ENCODE measurements at places on chromosomes 2 and 18. TPM values are rescaled to one million over a fixed set of nuclear protein-coding genes. Genes with fewer than 3 reads are reported as not detected.

IGFBP5 gene
- total RNA-seq: 0.08 TPM

SPATA3 gene
- total RNA-seq: not detected

LAMA1 gene
- not detected for total RNA-seq

LOXHD1 gene
- total RNA-seq: 0.26 TPM

GCFC2 gene
- total RNA-seq: 20.0 TPM

SERPINB5 gene
- total RNA-seq: not detected

- no peaks in the 10 kb centered on the region for H3K4me1 ChIP-seq
- H3K4me3 ChIP-seq: no peak overlapping the region
- H3K27ac ChIP-seq: no peak overlapping the region
- H3K36me3 ChIP-seq: no peaks in the 10 kb centered on the region
- DNase-seq: no peak
Observed at GRCh38 chr18:28269750-28270149, 92.8 kb upstream of the CDH2 start.

- H3K4me3 ChIP-seq: no peak overlapping the region
- H3K27me3 ChIP-seq: no peaks in the 10 kb centered on the region
- DNase-seq: no peak
- no peaks in the 10 kb centered on the region for H3K4me1 ChIP-seq
- peaks cover 2% of the 10 kb centered on the region for H3K36me3 ChIP-seq
- no peak overlapping the region for H3K27ac ChIP-seq
Observed at GRCh38 chr2:63768051-63768450, 73.6 kb upstream of the UGP2 start.

DNA sequence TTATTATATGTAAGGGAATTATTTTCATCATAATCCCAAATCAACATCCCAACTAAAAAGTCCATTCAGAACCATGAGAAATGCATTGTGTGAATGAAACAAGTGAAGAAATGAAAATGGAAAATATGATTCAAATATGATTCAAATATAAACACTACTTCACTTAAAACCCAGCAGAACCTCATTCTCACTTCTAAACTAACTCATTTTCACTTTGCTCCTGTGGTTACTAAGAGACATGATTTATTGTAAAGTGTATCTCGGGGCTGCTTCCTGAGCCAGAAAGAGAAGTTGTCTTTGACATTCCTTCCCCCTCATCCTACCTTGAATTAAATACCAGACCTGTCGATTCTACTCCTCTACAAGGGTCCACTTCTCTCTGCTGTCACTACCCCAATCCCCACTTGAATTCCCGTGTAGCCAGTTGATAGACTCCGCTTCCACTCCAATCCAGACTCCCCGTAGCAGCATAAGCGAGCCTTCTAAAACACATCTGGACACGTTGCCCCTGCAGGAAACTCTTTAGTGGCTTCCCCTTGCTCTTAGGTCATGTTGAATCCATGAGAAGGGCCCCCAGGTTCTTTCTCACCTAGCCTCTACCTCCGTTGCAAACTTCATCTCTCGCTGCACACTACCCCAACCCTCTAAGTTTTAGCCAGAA is 697.0 kb upstream of the ID2 start:
- H3K4me1 ChIP-seq: peaks cover 12% of the 10 kb centered on the region
- H3K27ac ChIP-seq: no peak overlapping the region
- H3K27me3 ChIP-seq: no peaks in the 10 kb centered on the region
- H3K36me3 ChIP-seq: peaks cover 3% of the 10 kb centered on the region
- DNase-seq: no peak
- H3K4me3 ChIP-seq: no peak overlapping the region

DNA sequence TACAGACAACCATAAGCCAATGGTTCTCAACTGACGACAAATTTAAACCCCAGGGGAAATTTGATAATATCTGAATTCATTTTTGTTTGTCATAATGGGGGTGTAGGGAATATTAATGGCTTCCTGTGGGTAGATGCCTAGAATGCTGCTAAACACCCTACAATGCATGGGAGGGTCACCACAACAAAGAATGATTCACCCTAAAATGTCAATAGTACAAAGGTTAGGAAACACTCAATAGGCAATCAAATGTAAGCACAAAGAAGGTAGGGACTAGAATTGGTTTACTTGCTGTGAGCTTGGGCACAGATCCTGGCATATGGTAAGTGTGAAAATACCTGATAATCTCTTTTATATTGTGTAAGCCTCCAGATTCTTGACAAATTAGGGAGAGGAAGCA is 20.1 kb upstream of the FANCL start:
- no peak overlapping the region for H3K4me3 ChIP-seq
- no peaks in the 10 kb centered on the region for H3K36me3 ChIP-seq
- no peak overlapping the region for H3K27ac ChIP-seq
- H3K27me3 ChIP-seq: peaks cover 2% of the 10 kb centered on the region

DNA sequence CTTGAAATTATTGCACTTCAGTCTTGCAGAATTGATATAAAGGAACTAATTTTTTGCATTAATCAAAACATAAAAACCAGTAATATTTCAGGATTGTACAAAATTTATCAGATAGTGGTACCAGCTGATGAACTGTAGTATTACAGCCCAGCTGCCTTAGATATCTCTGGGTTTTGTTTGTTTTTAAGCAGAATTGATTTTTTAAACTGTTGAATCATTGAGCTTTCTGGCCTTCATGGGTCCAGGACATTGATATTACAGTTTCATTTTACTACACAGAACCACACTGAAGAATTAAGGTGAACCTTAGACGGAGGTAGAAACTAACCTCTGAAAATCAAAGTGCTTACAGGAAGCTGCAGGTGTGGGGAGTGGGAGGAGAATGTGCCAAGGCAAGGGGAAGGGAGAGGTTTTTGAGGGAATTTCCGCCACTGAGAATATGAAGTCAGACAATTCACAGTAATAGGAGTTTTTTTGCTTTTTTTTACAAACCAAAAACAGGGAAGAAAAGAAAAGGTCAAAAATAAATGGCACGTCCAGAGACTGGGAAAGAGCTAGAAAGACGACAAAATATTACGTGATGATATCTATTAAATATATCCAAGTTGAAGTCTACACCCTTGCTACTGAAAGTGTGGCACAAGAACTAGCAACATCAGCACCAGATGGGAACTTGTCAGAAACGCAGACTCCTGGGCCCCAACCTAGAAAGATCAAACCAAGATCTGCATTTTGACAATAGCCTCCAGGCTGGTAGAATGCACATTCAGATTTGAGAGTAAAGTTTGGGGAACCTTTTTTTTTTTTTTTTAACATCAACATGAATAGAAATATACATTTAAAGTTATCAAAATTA is 40.8 kb upstream of the SPAG16 start:
- H3K4me3 ChIP-seq: peak overlapping the region; percentile 25
- peaks cover 9% of the 10 kb centered on the region for H3K27me3 ChIP-seq
- peaks cover 10% of the 10 kb centered on the region for H3K4me1 ChIP-seq
- H3K27ac ChIP-seq: no peak overlapping the region

- DNase-seq: no peak
- peaks cover 24% of the 10 kb centered on the region for H3K36me3 ChIP-seq
- peaks cover 40% of the 10 kb centered on the region for H3K4me1 ChIP-seq
- H3K27ac ChIP-seq: no peak overlapping the region
- H3K4me3 ChIP-seq: no peak overlapping the region
- H3K27me3 ChIP-seq: no peaks in the 10 kb centered on the region
Observed at GRCh38 chr18:69949538-69949936, 1.9 kb upstream of the CD226 start.

GRCh38 chr2:141341444-141341843 is 789.4 kb downstream of the LRP1B start:
- H3K27ac ChIP-seq: no peak overlapping the region
- H3K4me1 ChIP-seq: no peaks in the 10 kb centered on the region
- H3K36me3 ChIP-seq: no peaks in the 10 kb centered on the region

DNA sequence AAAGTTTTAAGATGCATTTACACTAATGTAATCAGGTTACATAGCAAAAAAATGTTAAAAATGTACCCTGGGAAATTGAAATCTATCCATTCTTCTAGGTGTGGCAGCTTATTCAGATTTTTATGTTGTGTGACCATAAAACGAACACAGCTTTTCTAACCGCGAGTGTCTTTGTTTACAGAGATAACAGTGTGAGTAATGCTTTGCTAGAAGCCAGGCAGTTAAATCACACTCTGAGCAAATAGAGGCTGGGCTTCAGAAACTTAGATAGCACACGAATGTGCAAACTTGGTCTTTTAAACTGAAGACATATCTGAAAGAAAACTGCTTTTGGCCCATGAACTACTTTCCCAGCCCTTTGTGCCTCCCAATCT is 116.1 kb downstream of the SPTBN1 start:
- H3K36me3 ChIP-seq: peaks cover 20% of the 10 kb centered on the region
- no peak for DNase-seq
- H3K27ac ChIP-seq: peak overlapping the region; percentile 90
- H3K27me3 ChIP-seq: no peaks in the 10 kb centered on the region
- peak overlapping the region; percentile 78 for H3K4me3 ChIP-seq

DNA sequence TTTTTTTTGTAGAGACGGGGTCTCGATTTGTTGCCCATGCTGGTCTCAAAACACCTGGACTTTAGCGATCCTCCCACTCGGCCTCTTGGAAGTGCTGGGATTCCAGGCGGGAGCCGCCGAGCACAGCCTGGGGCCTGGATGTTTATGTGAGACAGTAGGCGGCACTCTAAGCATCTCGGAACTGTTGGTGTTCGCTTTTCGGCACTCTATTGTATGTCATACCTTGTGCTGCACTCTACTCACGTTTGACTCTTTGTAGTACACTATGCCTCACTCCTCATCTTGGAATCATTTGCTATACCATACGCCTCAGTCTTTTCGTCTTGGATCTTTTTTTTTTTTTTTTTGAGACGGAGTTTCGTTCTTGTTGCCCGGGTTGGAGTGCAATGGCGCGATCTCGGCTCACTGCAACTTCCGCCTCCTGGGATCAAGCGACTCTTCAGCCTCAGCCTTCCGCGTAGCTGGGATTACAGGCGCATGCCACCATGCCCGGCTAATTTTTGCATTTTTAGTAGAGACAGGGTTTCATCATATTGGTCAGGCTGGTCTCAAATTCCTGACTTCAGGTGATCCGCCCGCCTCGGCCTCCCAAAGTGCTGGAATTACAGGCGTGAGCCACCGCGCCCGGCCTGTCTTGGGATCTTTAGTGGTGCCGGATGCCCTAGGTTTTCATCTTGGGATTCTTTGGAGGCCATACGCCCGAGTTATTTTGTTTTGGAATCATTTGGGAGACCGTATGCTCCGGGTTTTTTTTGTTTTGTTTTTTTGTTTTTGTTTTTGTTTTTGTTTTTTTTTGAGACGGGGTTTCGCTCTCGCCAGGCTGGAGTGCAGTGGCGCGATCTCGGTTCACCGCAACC is 24.2 kb upstream of the ZDBF2 start:
- peaks cover 4% of the 10 kb centered on the region for H3K4me1 ChIP-seq
- no peak for DNase-seq
- peak overlapping the region; percentile 87 for H3K4me3 ChIP-seq
- peaks cover 2% of the 10 kb centered on the region for H3K36me3 ChIP-seq

All from activated naive CD8-positive, alpha-beta T cell treated with anti-CD3 and anti-CD28 coated beads, Interleukin-2, amount 10 ng/mL, durations not matched to agents 7 days and 5 days (primary cell).